ENCODE measurements at places on chromosomes 1 and 21. TPM values are rescaled to one million over a fixed set of nuclear protein-coding genes. Genes with fewer than 3 reads are reported as not detected.
A peak's percentile ranks its signal among the peaks of the same experiment; 100 is the strongest.

RHEX gene
- polyA plus RNA-seq = not detected

HRNR gene
- not detected for polyA plus RNA-seq

CXADR gene
- 0.99 TPM for polyA plus RNA-seq

PRR9 gene
- not detected for polyA plus RNA-seq

DIO1 gene
- polyA plus RNA-seq = not detected

GRCh38 chr21:44887126-44887806 is 13.8 kb upstream of the PTTG1IP start:
- no peak for DNase-seq

GRCh38 chr1:162029157-162029556 is 5.5 kb upstream of the OLFML2B start:
- no peak for DNase-seq

- DNase-seq = no peak
Measured at GRCh38 chr1:244836135-244836521, 670 bp downstream of the COX20 start.

DNA sequence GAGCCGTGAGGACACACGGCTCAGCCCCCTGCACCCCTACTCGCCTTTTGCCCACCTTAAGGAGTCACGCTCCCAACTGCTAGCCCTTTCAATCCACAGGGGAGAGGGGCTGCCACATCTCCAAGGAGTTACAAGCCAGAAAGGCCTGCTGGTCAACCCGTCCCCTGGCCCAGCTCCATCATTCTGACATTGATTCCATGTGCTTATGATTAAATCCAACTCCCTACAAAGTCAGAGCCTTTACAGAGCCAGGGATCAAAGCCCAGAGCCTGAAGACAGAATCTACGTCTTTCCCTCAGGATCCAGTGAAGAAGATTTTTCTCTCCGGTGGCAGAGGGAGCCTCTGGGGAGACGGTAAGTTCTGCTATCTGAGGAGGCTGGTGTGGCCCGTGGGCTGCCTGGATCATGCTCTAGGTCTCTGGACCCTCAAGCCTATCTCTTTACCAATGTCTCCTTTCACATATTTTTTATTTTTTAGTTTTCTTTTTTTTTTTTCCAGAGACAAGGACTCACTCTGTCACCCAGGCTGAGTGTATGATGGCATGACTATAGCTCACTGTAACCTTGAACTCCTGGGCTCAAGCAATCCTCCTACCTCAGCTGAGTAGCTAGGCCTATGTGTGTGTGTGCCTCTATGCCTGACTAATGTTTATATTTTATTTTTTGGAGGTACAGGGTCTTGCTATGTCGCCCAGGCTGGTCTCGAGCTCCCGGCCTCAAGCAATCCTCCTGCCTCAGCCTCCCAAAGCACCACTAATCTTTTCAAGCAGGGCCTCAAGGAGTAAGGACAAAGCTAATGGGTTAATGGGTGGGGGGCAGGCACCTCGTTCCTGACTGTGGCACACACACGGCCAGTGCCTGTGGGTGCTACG is 61.3 kb downstream of the SLC66A1 start:
- DNase-seq = no peak

- no peak for DNase-seq
Measured at GRCh38 chr1:19133360-19133759, 76.7 kb downstream of the UBR4 start.

GRCh38 chr1:162070825-162071224 is 1.3 kb downstream of the NOS1AP start:
- DNase-seq = no peak

DNA sequence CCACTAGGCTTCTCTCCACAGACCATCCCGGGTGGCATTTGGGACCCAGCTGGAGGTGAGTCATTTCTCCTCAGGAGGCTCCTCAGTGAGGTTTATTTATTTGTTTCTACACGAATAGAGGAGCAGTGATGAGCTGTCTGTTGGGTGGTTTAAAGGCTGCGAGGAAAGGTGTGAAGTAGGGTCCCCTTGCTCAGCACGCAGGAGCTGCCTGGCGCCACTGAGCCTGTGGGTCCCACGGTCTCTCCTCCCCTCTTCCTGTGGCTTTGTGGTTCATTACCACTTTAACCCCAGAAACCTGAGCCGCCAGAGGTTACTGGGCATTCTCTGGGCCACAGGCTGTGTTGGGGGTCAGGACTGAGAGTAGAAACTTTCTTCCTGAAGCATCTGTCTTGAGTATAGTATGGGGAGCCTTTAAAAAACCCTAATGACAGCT is 39.9 kb downstream of the IL6R start:
- DNase-seq = peak; percentile 61

All from AG04450 (cell line).